ENCODE measurements at places on chromosomes 7 and 10.

DNA sequence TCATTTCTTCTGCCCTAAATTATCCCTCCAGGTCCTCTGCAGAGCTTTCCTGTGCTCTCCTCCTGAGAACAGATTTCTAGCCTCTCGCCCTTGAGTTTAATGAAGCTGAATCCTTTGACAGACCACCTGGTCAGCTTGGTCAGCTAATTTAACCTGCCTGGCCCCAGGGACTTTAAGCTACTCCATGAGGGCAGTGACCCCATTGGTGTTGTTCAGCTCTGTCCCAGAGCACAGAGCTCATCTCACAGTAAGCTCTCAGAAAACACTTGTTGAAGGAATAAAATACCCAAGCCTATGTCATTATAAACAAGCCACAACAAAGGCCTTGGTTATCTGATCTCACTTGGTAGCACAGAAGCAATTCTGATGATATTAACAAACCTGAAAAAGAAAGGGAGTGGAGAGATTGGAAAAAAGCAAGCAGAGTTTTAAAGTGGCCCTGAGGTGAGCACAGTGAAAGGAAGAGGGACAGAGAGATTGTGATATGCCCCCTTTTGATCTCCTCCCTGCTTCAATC lies 24.4 kb downstream of the SLC26A4 start:
- DNase-seq: no peak

- DNase-seq: no peak
Observed at GRCh38 chr7:127417346-127417745, 24.8 kb upstream of the ZNF800 start.

GRCh38 chr7:69285854-69286253 lies 312.4 kb upstream of the AUTS2 start:
- DNase-seq: no peak

- DNase-seq: no peak
Observed at GRCh38 chr10:18097524-18097923, 42.7 kb upstream of the CACNB2 start.

Data from left renal cortex interstitium (tissue), 4 donors.